Body of pancreas (tissue), 4 donors: ENCODE measurements at places on chromosomes 3 and 15. TPM values are rescaled to one million over a fixed set of nuclear protein-coding genes. Genes with fewer than 3 reads are reported as not detected.
A peak's percentile ranks its signal among the peaks of the same experiment; 100 is the strongest.

DNA sequence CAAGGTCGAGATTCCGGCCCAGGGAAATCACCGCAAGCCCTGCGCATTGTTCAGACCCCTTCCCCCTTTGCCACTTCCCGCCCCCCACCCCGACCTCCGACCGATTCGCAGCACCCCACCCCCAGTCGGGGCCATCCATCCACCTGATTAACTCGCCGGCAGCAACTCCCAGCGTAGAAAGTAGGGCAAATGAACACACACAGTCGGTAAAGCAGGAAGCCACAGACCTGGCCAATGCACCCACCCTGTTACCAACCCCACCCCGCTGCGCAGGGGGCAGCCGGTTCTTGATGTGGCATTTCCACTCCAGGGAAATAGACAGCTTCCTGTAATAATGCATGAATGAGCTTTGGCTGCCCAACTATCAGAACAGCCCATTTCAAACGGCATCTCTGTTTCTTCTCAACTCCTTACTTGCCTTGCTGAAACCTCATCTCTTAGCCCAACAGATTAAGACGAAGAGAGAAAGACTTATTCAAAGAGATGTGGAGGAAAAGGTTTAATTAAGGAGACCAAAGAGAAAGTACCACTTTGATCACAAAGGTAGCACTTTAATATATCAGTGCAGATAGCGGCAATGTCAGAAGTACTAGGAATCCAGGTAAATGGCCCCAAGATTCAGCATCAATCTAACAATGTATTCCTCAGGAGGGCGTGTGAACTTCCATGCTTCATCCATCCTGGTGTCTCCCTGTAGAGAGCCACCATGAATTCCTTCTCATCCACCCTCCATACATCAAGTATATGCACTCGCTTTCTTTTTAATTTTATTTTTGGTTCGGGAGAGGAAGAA lies 1.9 kb downstream of the TNIK start:
- DNase-seq, result no peak

GRCh38 chr15:59492389-59493377 lies 54.7 kb downstream of the FAM81A start:
- peak; percentile 68 for DNase-seq

- DNase-seq, result no peak
Observed at GRCh38 chr3:10553591-10554235, 48.3 kb upstream of the ATP2B2 start.

GRCh38 chr3:119223511-119223910 lies 17.2 kb downstream of the B4GALT4 start:
- DNase-seq, result no peak

- DNase-seq, result no peak
Observed at GRCh38 chr15:65130941-65131340, 2.7 kb downstream of the PDCD7 start.

DNA sequence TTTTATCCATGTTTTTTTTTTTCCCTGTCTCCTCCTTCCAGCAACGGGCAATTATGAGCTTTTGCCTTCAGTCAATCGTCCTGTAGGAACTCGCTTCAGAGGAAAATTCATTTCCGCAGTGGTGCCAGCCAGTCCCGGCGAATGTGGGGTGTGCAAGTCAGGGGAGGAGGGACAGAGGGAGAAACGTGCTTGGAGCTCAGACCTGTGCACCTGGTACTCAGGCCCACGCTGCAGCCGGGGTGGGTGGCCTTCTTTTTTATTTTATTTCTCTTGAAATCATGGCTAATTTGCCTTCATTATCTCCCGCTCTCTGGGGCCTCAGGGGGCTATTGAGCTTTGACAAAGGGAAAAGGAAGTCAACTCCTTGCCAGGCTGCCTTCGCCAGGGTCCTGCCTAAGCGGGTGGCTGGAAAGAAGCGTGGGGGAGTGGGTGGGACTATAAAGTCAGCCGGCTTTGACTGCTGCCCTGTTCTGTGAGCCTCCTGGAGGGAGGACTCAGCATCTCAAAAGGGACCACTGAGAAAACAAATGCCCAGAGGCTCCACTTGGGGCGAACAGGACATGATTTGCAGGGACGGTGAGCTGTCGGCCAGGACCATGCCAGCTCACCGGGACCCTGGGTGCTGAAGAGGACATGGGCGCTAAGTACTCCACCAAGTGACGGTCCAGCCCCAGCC lies 5.5 kb downstream of the GRIP2 start:
- no peak for DNase-seq

The ADAMTSL3 gene
- 10.2 TPM for total RNA-seq

The LRTM1 gene
- total RNA-seq, result not detected

The NOX5 gene
- total RNA-seq, result not detected
